ENCODE measurements at places on chromosomes 5 and 9.
A peak's percentile ranks its signal among the peaks of the same experiment; 100 is the strongest.

DNA sequence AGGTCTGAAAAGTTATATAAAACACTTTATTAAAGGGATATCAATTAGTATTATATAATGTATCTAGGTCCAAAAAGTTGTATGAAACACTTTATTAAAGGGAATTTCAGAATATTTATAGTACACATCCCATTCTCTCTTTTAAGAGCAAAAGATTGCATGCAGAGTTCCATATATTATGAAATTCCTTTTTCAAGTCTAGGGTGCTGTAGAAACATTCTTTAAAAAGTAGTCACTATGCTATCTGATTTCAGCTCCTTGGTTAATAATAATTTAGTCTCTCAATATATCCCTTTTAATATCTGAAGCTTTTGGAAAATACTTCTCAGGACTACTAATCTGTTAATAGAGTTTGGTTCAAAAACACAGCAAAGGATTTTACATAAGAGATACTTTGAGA, 1496.1 kb upstream of the C9orf72 start:
- no peak for DNase-seq

DNA sequence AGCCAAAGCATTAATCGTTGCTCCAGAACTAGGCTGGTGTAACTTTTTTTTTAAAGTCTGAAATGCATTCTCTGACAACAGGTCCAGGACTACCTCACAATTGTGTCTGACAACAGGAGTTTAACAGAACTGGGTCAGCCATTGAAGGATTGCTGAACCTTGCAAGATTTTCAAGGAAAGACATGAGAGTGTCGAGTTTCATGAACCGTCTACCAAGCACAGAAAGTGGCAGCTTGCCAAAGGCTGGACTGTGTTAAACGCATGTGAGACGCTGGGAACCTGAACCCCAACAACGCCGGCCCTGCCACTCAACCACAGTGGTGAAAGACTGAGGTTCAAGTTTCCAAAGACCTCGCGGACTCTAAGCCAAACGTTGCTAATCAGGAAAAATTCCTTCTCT, 79.1 kb downstream of the LHFPL2 start:
- no peak for DNase-seq

DNA sequence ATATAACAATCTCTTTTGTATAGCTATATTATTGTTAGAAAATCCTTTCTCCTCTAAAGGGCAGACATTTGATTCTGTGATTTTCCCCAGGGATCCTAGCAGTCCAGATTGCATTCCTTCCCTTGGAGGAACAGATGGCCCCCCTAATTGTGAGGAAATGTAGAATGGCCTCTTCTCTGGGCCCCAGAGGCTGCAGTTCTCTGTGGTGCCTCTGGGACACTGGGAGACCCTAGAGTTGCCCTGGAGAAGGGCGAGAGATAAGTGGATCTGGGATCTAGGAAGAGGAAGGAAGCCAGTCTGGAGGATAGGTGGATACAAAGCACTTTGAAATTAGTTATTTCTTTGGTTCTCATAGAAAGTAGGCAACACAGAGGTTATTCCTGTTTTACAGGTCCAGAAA, 1.9 kb upstream of the HINT2 start:
- DNase-seq = no peak

DNA sequence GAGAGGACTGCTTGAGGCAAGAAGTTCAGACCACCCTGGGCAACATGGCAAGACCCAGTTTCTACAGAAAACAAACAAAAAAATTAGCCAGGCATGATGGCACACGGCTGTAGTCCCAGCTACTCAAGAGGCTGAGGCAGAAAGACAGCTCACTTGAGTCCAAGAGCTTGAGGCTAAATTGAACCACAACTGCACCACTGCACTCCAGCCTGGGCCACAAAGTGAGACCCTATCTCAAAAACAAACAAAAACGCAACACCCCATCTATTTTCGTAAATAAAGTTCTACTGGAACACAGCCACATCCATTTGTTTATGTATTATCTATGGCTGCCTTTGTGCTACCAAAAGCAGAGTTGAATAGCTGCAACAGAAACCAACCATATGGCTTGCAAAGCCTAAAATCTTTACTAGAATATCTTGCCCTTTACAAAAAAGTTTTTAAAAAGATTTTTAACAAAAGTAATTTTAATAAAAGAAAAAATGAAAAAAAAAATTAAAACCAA, 67.5 kb downstream of the SETX start:
- no peak for DNase-seq

- no peak for DNase-seq
Observed at GRCh38 chr5:129216001-129216400, 121.5 kb downstream of the ISOC1 start.

DNA sequence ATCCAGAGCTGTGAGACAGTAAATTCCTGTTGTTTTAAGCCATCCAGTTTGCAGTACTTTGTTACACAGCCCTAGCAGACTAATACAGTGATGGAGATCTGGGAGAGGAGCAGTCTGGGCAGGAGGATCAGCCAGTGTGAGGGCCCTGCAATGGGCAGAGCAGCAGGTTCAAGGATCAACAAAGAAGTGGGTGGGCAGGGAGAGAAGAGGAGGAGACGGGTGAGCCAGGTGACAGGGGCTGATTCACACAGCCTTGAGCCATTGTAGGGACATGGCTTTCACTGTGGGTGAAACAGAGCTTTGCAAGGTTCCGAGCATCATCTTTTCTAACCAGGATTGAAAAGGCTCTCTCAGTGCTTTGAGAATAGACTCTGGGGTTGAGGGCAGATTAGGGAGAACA, 88.2 kb upstream of the MVB12B start:
- DNase-seq = no peak

DNA sequence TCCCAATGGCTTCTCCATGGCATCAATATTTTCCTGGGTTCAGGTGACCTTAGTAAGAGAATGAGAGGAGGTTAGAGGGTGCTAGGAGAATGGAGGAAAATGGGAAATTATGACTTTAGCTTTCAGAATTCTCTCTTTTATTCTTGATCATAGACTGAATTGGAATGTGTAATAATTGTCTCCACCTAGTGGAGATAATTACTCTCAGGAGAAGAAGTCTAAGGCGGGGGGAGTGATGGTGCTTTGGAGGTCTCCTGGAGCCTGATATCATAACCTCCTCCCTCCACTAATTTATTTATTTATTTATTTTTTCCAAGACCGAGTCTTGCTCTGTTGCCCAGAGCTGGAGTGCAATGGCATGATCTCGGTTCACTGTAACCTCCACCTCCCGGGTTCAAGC, 221.3 kb downstream of the GRIA1 start:
- no peak for DNase-seq

DNA sequence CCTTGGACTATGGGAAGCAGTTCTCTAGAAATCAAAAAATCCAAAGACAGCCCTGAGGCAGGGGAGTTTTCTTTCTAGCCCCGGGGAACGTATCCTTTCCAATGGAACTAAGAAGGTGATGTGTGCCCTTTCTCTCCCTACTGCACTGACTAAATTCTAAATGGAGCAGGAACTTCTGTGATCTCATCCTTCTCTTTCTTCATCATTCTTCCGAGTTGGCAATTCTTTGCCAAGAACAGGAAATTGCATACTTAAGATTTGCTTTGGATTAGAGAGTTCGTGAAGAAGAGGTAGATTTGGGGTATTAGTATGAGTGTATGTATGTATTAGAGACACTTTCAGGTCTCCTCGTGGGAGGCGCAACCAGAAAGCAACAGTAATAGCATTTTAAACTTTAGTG, 178.0 kb upstream of the PIK3R1 start:
- no peak for DNase-seq

DNA sequence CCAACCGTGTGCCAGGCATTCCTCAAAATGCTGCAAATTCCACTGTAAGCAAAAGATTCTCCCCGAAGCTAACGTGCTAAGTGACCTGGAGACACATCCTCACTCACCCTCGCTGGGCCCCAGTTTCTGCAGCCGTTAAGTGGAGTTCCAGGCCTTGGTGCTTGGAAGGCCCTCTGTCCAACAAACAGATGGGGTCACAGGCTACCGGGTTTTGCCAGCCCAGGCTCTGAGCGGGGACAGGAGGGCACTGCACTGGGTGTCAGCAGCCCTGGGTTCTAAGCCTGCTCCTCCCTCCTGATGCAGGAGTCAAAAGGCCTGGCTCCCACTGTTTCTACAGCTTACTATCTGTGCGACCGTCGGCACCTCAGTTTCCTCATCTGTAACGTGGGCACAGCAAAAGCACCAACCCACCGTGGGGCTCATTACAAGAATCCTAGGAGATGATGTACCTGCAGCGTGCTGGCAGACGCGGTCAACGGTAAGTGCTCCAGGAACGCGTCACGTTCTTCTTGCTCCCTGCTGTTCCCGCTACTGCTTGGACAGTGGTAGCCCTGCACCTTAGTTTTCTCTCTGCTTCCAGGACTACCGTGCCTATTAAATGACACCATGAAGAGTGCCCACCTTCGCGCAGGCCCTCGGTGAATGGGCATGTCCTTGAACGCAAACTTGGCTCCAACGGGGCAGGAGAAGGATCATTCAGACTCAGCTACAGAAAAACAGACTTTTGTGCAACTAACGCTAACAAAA, 84.8 kb downstream of the ADAMTS2 start:
- DNase-seq = no peak

DNA sequence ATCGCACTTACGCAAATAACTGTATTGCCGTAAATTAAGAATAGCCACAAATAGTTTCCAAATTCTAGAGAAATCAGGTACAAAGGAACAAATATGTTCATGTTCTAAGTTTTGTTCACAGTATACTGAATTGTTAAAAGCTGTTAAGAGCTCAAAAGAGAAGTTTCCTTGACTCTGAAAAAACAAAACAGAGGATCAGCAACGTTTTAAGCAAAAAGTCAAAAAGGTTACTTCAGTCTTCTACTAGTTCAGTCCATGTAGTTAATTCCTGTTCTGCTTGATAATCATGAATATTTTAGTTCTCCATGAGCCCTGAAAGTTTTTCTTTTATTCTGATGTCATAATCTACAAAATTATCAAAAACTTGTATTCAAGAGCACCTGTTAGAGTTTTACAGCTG, 128.6 kb upstream of the MAST4 start:
- no peak for DNase-seq

DNA sequence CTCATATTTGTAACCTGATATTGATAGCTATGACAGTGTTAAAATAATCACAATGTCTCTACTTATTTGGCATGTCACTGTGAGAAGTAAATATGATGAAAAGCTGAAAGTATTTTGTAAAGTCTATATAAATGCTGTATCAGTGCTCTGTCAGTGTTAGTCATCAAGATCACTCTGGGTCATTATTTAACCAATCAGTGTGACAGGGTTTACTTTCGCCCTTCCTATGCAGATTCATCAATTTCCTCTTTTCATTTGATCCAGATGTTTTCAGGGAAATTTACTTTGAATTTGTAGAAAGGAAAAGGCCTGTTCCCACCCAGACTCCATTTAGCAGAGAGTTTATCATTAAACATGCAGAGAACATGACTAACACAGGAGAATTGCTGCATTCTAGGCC, 9.9 kb upstream of the PCSK5 start:
- DNase-seq = no peak

DNA sequence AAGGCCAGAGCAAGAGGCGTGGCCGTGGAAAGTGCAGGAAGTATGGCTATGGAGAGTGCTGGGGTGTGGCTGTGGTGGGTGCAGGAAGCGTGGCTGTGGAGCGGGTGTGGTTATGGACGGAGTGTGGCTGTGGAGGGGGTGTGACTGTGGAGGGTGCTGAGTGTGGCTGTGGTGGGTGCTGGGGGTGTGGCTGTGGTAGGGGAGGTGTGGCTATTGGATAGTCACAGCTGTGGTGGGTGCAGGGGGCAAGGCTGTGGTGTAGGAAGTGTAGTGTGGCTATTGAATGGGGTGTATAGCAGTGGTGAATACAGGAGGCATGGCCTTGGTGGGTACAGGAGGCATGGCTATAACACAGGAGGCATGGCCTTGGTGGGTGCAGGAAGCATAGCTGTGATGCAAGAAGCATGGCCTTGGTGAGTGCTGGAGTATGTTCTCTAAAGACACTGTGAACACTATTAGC, 40.8 kb upstream of the SPATA31C2 start:
- DNase-seq = peak; percentile 7

- DNase-seq = no peak
Observed at GRCh38 chr5:14457476-14457875, 124.1 kb upstream of the OTULINL start.

GRCh38 chr9:91836515-91836914, 113.5 kb downstream of the ROR2 start:
- no peak for DNase-seq

DNA sequence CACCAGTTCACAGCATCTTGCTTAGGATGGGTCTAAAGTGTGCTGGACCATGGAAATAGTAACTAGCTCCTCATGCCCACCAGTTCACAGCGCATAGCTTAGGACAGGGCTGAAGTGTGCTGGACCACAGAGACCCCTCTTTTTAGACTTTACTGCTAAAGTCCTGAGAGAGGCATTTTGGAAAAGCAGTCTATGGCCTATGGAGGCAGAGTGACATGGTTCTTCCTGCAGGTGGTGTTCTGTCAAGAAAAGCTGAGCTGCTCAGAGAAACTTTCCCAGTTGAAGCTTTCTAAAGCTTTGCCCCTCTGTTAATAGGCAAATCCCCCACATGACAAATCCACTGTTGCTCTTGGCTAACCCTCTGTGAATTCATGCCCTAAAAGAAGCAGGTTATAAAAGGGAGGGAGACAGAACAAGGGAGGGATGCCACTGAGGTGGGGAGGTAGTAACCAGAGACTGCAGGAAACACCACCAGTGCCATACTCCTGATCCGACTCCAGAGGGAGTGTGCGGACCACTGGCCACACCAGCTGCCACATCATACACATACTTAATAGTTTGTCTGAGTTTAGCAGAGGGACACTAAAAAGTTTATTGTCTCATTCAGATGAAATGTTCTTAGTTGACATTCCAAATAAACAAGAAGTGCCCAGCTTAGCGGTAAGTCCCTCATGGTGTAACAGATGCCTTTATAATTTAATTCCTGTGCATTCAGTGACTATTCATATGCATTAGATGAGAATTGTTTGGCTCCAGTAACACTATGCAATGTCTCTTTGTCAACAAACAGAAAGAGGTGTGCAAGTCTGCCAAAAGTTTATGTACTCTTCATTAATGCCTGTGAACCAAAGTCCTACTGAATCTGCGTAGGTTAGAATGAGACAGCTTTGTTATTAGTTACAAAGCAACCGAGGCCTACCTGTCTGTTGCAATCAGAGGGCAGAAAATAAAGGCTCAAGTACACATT, 236.2 kb upstream of the NFIL3 start:
- DNase-seq = no peak

- DNase-seq = no peak
Observed at GRCh38 chr5:43313854-43314457, 744 bp upstream of the HMGCS1 start.

GRCh38 chr5:138936968-138937345, 61.8 kb upstream of the LRRTM2 start:
- no peak for DNase-seq

GRCh38 chr5:405421-405820, 37.6 kb upstream of the EXOC3 start:
- DNase-seq = no peak

GRCh38 chr5:10913841-10914240, 152.8 kb upstream of the DAP start:
- DNase-seq = no peak

DNA sequence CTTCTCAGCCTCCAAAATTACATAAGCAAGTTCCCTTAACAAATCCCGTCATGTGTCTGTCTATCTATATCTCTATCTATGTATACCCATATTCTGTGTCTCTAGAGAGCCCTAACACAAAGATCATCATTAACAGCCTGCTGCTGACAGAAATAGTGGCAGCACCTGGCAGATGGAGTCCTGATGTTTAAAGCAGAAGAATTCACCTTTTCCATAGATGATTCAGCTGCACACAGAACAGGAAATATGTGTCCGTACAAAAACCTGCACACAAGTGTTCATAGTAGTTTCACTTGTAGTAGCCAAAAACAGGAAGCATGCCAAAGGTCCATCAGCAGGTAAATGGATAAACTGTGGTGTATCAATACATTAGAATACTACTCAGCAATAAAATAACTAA, 45.0 kb upstream of the ACO1 start:
- no peak for DNase-seq

Measured in stimulated activated CD8-positive, alpha-beta memory T cell treated with anti-CD3 and anti-CD28 coated beads, Interleukin-15, amount 100 ng/mL, for 4 hours (primary cell).